ENCODE measurements at places on chromosomes 7 and 10. TPM values are rescaled to one million over a fixed set of nuclear protein-coding genes. Genes with fewer than 3 reads are reported as not detected.

Gene MLXIPL
- total RNA-seq: not detected

Gene TMEM225B
- 1.0 TPM for total RNA-seq

Gene ZCCHC24
- 0.67 TPM for total RNA-seq

Gene OR2A42
- total RNA-seq: not detected

Gene CYP3A7
- total RNA-seq: not detected

Gene PIP
- total RNA-seq: not detected

Gene SLC35B4
- total RNA-seq: 5.8 TPM

Gene RBM20
- 0.91 TPM for total RNA-seq

Gene CPSF4
- total RNA-seq: 31.7 TPM

Gene UBE2D1
- 6.0 TPM for total RNA-seq

Gene SORCS1
- not detected for total RNA-seq

Gene CDH23
- total RNA-seq: 5.2 TPM

Gene SMKR1
- 0.22 TPM for total RNA-seq

Gene ITGA8
- not detected for total RNA-seq

Gene GBX1
- total RNA-seq: not detected

Gene SMNDC1
- total RNA-seq: 48.1 TPM

Gene HMX2
- total RNA-seq: not detected

Gene TRIM74
- total RNA-seq: 4.1 TPM

Gene TRPV5
- total RNA-seq: not detected

Gene GET4
- 84.4 TPM for total RNA-seq

Gene AFAP1L2
- total RNA-seq: 0.50 TPM

Gene ACHE
- total RNA-seq: 0.22 TPM

Gene KIAA1217
- total RNA-seq: not detected

Gene NXPH1
- total RNA-seq: not detected

Gene TUBB8
- total RNA-seq: not detected

Gene FANK1
- not detected for total RNA-seq

Gene MINDY4
- total RNA-seq: 0.36 TPM

Gene CALD1
- 0.33 TPM for total RNA-seq

Gene CDHR1
- 0.92 TPM for total RNA-seq

Gene TMEM176A
- total RNA-seq: not detected

Gene SEMA3C
- total RNA-seq: 0.08 TPM

Gene INA
- not detected for total RNA-seq

Gene PDK4
- not detected for total RNA-seq

Gene TAS2R41
- total RNA-seq: 0.69 TPM

Gene SERPINE1
- not detected for total RNA-seq

Gene PIK3CG
- 20.8 TPM for total RNA-seq

Gene PAPOLB
- total RNA-seq: not detected

Gene OR6V1
- not detected for total RNA-seq

Gene PDE6C
- not detected for total RNA-seq

Gene EIF5AL1
- total RNA-seq: 0.11 TPM

Gene BHLHA15
- not detected for total RNA-seq

Gene DUSP5
- total RNA-seq: 66.2 TPM

Gene CNPY1
- not detected for total RNA-seq

Gene OR6B1
- total RNA-seq: not detected

Gene CUBN
- 7.9 TPM for total RNA-seq

Gene SFTPA1
- total RNA-seq: not detected

Gene ARHGEF35
- 2.0 TPM for total RNA-seq

Gene CRYGN
- 0.14 TPM for total RNA-seq

Gene LRCH4
- total RNA-seq: 317 TPM

Gene SPDYE17
- not detected for total RNA-seq

Gene ANKRD61
- not detected for total RNA-seq

Gene ANKRD30A
- not detected for total RNA-seq

Gene TMEM178B
- not detected for total RNA-seq

Gene FBXL13
- 0.89 TPM for total RNA-seq

Gene FAM131B
- total RNA-seq: not detected

Gene LRRN3
- total RNA-seq: 6.0 TPM

Gene HOXA6
- total RNA-seq: not detected

Gene MXI1
- total RNA-seq: 74.3 TPM

Gene GGCT
- 6.3 TPM for total RNA-seq
